ENCODE measurements at places on chromosomes 7 and 10. TPM values are rescaled to one million over a fixed set of nuclear protein-coding genes. Genes with fewer than 3 reads are reported as not detected.

Gene LMBR1
- polyA plus RNA-seq = 13.2 TPM

Gene DNTT
- polyA plus RNA-seq = not detected

Gene OR13A1
- 0.08 TPM for polyA plus RNA-seq

Gene ACSM6
- polyA plus RNA-seq = 0.22 TPM

Gene PON3
- 4.4 TPM for polyA plus RNA-seq

Gene ZPBP
- polyA plus RNA-seq = not detected

Gene CFAP43
- polyA plus RNA-seq = not detected
